Cardiac muscle cell (in vitro differentiated cells and primary cell): ENCODE measurements at places on chromosomes 2 and 18.

DNA sequence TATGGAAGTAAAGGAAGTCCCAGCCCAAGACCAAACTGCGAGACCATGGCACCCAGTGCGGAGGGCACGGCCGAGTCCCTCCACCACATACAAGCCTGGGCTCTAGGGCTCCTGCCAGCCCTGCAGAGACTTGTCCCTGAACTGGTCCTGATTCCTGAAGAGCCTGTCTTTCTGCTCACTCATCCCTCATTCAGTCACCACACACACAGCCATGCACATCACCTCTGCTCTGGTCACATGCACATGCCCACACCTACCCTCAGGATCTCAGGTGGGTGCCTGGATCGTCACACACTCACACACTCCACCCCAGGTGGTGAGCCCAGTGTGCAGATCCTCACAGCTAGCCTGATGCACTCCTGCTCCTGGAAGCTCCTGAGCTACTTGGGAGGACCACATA, 71.4 kb upstream of the LAPTM4A start:
- DNase-seq, result no peak

GRCh38 chr2:207409517-207409916, 120.2 kb upstream of the CREB1 start:
- DNase-seq, result peak; percentile 15

GRCh38 chr2:15973481-15974401, 33.4 kb downstream of the MYCN start:
- no peak for DNase-seq

DNA sequence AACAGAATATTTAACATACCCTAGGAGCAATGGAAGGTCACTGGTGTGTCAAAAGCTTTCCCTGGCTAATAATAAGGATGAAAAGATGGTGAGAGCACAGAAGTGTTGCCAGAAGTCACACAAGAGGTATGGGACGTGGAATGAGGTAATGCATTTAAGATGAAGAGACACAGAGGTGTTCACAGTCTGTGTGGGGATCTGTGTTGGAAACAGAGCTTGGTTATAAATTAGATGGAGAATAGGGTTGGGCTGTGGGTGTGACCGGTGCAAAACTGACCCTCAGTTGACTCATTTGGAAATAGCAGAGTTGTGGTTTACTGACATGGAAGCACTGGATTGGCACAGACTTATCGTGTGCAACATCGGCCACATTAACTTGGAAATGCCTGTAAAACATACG, 372.5 kb downstream of the SATB2 start:
- DNase-seq, result no peak

GRCh38 chr2:180405520-180405919, 398.4 kb upstream of the CWC22 start:
- DNase-seq, result no peak

GRCh38 chr2:75003276-75003675, 44.8 kb downstream of the POLE4 start:
- DNase-seq, result peak; percentile 78

- DNase-seq, result peak; percentile 71
Observed at GRCh38 chr18:44887227-44887631, 206.5 kb downstream of the SETBP1 start.

- DNase-seq, result no peak
Observed at GRCh38 chr2:71207601-71208000, 19.3 kb downstream of the PAIP2B start.

DNA sequence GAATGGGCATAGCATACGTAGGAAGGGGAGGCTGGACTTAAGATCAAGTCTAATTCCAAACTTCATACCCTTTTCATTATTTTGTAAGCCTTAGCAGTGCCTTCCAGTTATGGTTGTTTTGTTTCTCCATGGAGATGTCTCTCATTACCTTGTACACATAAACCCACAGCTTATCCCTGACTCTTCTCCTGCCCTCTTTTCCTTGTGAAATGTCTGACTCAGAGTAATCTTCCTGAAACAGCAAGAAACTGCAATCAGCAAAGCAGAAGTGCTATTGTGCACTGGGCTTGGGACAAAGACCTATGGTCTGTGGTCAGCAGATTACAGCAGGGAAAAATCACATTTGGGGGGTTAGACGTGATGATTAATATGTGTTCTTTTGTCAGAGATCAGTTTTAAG, 176.7 kb downstream of the IKZF2 start:
- DNase-seq, result no peak

DNA sequence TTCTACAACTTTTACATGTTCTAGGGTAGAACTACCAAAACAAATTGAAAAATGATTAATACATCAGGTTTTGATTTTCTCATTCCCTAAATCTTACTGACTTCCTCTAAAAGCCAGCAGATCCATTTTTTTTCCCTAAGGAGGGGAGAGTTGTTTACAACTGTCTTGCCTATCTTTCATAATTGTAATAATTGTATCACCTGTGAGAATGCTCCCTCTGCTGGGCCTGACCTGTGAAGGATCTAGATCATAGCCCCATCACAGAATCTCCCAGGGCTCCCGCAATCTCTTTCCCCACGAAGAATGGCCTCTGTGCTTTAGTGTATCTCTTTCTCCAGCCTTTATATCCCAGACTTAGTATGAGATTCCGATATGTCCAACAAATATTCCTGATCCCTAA, 9.1 kb downstream of the LOXL3 start:
- DNase-seq, result no peak

GRCh38 chr2:72191441-72191840, 43.8 kb upstream of the CYP26B1 start:
- no peak for DNase-seq

DNA sequence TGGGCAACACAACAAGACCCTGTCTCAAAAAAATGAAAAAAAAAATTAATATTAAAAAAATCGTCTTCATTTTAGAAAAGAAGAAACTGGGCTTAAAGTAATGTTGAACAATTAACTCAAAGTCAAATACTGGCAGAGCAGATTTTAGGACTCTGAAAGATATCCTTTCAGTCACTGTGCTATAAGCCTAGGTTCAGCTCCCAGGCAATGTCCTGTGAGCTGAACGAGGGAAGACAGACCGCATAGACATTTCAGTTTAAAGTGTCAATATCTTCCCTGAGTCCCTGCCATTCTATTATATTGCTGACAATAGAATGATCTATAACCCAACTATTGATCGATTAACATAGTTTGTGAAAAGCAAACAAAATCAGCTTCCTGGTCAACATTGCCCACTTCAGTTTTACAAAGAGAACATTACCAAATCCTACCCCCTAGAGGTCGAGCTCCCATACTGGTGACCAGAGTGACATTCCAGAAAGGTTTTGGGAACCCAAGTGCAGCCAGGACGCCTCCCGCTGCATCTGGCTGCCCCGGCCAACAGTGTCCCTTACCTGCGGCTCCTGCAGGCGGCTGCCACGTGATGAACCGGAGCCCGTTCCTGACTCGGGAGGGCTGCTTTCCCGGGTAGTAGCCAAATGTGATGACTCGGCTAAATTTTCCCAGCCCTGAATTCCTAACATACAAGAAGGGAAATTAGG, 639 bp downstream of the MRO start:
- peak; percentile 65 for DNase-seq

GRCh38 chr18:11047156-11047555, 102.2 kb downstream of the PIEZO2 start:
- DNase-seq, result peak; percentile 46

DNA sequence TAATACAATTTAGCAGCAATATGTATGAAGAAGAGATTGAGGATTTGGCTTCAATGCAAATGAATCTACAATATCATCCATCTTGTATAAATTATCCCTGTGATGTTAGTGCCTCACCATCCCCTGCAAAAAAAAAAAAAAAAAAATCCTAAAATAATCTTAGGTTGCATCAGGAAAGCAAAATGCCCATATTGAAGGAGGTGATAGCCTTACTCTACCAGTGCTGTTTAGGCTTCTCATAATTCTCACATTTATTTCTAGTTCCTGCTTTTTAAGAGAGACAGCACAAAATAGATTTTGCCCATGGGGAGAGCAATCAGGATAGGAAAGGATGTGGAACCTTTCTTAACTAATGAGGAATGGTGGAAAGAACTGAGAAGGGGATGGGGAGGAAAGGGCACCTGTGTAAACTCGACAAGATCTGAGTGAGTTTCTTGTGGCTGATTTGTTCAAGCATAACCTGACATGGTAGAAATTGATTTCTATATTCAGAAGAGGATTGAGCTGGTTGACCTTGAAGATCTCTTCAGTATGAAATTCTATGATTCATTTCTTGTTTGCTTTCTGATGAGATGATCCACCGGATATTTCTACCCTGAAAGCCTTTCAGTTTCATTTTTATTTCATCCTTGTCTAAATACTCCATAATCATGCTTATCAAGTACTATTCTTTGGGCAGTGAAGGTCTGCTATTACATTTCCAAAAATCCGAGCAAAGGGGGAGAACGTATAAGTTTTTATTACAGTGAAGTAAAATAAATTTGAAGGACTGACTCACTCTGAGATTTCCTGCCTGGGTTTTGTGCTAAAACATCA, 391.2 kb downstream of the PTPRM start:
- DNase-seq, result no peak

- no peak for DNase-seq
Observed at GRCh38 chr18:53796040-53796729, 428.3 kb downstream of the MBD2 start.

DNA sequence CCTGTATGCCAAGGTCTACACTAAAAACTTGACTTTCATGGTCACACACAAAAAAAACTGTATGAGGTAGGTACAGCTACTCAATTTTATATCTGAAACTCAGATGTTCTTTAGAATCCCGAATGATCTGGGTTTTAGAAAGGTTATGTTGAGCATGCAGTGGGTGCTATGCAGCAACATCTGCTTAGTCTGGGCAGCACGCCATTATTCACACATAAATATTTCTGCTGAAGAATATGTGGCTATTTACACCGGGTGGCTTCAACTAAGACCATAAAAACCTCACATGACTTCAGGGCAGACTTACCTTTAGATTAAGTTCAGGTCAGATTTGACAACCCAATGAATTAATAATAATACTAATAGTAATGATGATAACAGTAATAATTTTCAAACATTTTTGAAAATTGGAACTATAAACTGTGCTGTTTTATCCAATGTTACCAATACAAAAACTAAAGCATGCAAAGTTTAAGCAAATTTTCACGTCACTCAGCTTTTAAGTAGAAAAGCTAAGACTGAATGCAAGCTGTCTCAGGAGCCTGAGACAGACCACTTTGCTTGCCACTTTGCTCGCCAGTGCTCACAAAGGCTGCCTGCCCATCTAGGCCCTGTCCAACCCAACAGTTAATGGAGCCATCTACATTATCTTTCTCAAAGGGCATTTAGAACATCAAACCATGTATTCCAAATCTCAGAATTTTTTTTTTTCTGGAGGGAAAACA, 292.0 kb downstream of the CNTNAP5 start:
- DNase-seq, result no peak

- DNase-seq, result peak; percentile 60
Observed at GRCh38 chr2:18792226-18792629, 202.9 kb upstream of the NT5C1B start.

DNA sequence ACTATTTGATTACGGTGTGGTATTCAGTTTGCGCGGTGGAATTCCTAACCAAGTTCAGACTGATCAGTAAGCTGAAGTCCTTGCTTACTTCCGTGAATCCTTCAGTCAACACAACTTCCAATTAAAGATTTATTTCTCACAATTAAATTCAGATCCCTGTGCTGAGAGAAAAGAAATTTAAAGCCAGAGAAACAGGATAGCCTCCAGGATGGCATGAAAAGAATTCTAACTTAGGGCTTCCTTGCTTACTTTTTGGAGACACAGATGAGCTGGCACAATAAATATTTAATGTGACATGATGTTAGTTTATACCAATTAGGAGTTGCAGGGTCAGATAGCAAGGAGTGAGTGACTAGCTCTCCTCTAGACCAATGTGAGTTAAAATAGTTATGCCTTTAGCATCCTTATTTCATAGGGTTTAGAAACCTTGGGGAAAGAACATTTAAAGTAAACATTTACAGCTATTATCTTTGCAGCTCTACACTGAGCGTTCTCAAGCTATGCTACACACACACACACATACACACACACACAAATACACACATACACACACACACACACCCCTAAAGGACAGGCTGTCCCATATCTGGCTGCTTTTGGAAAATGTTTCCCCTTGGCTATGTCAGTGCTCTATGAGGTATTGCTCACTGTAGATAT, 151.0 kb downstream of the TRIB2 start:
- DNase-seq, result no peak

DNA sequence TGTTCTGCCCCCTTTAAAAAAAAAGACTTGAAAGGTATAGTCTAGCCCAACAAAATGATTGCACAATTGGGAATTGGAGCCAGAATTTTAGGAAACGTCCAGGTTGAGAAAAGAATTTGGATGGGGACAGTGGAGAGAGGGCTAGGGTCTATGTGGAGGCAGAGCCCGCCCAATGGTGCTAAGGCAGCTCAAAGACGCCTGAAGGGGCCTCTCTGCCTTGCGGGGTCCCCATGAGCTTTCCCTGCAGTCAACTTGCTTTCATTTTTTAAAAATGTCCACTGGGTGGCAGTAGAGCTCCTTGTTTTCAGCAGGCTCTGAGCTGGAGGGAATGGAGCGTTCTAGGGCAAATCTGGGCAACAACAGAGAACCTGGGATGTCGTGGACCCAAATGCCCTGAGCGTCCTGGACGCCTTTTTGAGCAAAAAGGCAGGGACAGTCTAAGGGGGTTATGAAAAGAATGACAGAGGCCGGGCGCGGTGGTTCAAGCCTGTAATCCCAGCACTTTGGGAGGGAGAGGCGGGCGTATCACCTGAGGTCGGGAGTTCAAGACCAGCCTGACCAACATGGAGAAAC, 40.2 kb upstream of the ITM2C start:
- peak; percentile 89 for DNase-seq

DNA sequence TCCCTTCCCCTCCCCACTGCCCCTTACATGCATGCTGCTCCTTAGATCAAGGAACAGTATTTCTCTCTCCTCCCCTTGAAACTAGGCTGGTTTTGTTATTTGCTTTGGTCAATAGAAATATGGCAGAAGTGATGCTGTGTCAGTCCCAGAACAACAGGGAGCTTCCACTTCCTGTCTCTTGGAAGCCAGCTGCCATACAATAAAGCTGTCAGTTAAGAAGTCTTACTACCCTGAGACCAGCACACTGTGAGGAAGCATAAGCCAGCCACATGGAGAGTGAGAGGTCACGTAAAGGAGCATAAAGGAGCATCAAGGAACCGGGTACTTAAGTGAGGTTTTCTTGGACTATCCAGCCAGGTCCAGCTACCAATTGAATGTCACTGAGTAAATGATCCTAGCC, 126.6 kb downstream of the NOL4 start:
- no peak for DNase-seq

GRCh38 chr2:28134262-28134812, 243.8 kb downstream of the BABAM2 start:
- DNase-seq, result no peak

GRCh38 chr2:120066800-120067547, 54.1 kb downstream of the EPB41L5 start:
- peak; percentile 55 for DNase-seq

- DNase-seq, result peak; percentile 58
Observed at GRCh38 chr18:58180738-58181353, 136.8 kb downstream of the NEDD4L start.
